Fibroblast of the conjunctiva (primary cell): ENCODE measurements at places on chromosomes 2 and 18.

GRCh38 chr2:187890690-187891089 is 336.5 kb upstream of the TFPI start:
- no peak for DNase-seq

GRCh38 chr18:43596105-43596712 is 318.9 kb upstream of the SYT4 start:
- DNase-seq = peak; percentile 18

GRCh38 chr18:70288851-70289328 is at the start of gene SOCS6:
TSS of gene SOCS6 (plus strand) at chr18:70289045. CDS start at chr18:70324669, 35,624 bp downstream.
- DNase-seq = peak; percentile 31

- DNase-seq = no peak
Measured at GRCh38 chr18:68449292-68449691, 265.6 kb downstream of the TMX3 start.

GRCh38 chr2:166042356-166042755 is 85.5 kb downstream of the SCN1A start:
- DNase-seq = no peak

DNA sequence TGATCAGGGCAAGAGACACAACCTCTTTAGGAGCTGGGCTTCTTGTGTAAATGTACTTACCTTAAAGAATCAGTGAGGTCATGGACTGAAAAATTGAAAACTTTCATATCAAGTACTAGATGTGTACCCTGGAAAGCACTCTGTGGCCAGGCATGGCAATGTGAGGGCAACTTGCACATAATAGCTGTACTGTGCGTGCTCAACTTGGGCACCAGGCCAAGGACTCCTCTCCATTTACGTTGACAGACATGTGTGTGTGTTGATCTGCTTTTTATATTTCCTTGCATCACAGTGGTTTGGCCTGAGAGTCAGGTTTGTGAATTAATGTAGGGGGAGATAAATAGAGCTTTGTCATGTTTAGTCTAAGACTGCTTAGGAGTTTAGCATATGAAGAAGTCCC is 669.5 kb upstream of the REG3G start:
- DNase-seq = no peak

DNA sequence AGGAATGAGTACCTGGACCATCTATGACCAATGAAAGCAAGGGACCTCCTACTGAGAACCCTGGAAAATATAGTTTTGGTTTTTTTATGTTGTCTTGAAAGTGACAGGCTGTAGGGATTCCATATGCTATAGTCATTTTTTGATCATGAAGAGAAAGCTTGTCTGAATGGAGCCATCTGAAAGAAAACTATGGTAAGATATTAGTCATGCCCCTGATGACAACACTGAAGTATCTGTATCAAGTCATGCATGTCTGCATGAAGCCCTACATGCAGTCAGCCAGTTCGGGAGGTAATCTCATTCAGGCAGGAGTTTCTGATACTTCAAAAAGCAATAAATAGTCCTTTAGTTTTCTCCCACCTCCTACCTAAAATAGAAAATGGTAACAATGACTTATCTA is 1042.0 kb downstream of the DPP10 start:
- DNase-seq = no peak

DNA sequence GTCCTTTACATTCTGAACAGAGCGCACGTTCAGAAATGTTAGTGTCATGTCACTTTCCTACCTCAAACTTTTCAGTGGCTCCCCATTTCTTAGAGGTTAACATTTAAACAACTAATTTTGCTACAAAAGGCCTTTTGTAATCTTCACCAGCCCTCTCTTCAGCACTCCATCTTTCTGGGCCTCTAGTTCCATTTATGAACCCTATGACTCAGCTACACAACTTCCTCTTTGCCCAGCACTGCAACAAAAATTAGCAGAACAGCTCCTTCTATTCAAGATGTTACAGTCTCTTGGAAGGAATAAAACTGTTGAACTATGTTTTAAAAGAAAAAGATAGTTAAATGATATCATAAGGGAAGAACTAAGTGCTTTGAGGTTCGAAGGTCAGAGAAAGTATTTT is 139.9 kb downstream of the VWC2L start:
- no peak for DNase-seq

GRCh38 chr2:211836409-211836808 is 702.2 kb downstream of the ERBB4 start:
- DNase-seq = no peak

GRCh38 chr18:50105027-50105426 is 89.9 kb downstream of the MYO5B start:
- no peak for DNase-seq

- DNase-seq = no peak
Measured at GRCh38 chr2:101014264-101014857, 12.3 kb downstream of the RPL31 start.

DNA sequence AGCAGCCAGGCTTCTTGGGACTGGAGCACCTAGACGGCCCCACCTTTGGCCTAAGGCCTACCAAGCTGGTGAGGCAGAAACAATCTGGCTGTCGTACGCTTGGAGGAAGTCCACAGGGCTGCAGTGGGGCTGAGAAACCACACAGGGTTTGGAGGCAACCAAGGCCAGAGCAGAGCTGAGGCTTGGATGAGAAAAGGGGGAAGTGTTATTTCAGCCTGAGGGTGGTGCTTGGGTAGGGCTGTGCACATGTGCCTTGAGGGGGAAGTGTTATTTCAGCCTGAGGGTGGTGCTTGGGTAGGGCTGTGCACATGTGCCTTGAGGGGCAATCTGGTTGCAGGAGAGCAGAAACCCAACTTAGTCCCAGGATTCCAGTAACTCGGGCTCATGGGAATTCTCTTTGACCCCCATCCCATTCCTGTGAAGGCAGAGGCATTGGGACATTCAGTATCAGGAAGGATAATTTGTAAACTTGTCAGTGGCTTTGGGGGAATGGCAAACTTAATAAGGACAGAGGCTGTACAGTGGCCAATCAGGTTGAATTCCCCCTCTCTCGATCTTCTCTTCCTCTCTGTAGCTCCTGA is 971 bp upstream of the FBXO41 start:
- no peak for DNase-seq

DNA sequence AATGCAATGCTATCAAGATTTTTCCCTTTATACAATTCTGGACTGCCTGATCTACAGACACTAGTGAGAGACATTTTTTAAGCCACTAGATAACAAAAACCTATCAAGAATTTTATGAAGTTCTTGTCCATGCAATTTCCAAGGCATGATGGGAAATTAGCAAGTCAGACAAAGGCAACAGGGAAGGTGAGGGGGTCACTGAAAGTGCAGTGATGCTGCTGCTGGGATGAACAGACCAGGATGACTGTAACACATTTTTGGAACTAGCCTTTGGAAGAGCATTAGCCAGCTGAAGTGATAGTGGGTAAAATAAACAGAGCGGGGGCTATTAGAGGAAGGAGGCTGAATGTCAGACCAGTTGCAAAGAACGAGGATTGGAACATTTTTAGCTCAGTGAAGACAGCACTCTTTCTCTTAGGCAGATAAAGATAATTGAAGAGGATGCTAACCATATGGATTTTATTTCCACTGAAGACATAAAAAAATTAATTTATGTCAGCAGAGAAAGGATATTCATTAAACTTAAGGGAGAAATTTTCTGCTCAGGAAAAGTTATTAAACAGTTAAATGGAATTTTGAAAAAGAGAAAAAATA is 17.9 kb downstream of the NRXN1 start:
- DNase-seq = no peak

DNA sequence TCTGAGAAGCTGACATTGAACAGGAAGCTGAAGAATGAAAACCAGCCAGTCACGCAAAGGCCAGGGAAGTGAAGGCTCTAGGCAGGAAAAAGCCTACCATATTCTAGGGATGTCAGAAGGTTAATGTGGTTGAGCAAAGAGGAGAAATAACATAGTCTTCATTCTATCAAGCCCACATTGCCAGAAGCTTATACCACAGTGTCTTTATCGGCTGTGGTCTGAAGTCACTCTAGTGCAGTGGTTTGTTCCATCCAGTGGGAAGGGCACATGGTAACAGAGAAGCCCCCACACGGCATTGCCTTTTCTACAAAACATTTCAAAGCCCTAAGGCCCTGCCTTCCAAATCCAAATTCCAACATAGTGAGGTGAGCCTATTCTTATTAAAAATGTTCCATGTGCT is 311.3 kb downstream of the TNS1 start:
- no peak for DNase-seq

DNA sequence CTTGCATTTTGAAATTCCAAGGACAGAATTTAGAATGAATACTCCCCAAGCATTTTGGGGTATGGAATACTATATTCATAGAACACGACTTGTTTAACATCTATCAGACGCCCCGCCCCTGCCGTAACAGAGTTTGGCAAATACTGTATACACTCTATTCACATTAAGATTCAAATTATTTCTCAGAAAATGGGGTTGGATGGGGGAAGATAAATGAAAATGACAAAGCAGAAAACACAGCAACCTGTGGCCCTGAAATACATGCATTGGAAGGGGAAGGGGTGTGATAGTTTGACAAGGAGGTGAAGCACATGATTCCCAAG is 634.6 kb upstream of the SLC39A10 start:
- no peak for DNase-seq

GRCh38 chr2:85436836-85437487 is 18.4 kb downstream of the SH2D6 start:
- no peak for DNase-seq

GRCh38 chr2:48228345-48228684 is 301.6 kb upstream of the STON1 start:
- no peak for DNase-seq

- no peak for DNase-seq
Measured at GRCh38 chr2:73776869-73777519, 2.9 kb downstream of the DUSP11 start.

- DNase-seq = no peak
Measured at GRCh38 chr2:166285215-166285614, 90.5 kb downstream of the SCN9A start.

DNA sequence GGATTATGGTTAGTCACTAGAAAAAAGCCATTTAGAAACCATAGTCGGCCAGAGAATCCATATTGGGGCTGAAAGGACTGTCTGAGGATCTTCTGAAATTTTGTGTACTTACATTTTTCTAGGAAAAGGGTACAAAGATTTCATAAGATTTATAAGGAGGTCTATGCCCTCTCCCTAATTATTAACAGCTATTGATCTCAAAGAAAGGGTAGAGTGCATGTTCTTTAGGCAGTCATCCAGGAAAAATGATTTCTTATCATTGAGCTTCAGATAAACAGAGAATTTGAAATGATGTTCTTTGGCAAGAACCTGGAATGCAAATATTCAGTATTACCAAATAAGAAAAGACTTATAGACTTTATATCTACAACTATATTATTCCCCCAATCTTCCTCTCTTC is 195.3 kb downstream of the ACTR3 start:
- no peak for DNase-seq

DNA sequence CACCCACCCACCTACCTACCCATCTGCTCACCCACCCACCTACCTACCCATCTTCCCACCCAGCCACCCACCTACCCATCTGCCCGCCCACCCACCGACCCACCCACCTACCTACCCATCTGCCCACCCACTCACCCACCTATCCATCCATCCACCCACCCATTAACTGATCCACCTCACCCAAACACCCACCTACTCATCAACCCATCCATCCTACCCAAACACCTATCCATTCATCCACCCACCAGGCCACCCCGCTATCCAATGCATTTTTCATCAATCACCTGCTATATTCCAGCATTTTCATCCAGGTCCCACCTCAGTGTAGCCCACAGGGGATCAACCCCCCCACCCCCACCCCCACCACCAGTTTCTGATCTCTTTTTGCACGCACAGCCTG is 121.8 kb downstream of the GLI2 start:
- DNase-seq = no peak

GRCh38 chr2:55150834-55151233 is 81.3 kb downstream of the CLHC1 start:
- DNase-seq = no peak
